Stimulated activated CD8-positive, alpha-beta memory T cell treated with anti-CD3 and anti-CD28 coated beads, Interleukin-12 subunit alpha, Interleukin-12 subunit beta, amount 100 ng/mL, for 1 hour (primary cell): ENCODE measurements at places on chromosomes 5 and 9.
A peak's percentile ranks its signal among the peaks of the same experiment; 100 is the strongest.

- no peak for DNase-seq
These were observed 644 bp downstream of the BRD3 start for GRCh38 chr9:134066913-134067851.

DNA sequence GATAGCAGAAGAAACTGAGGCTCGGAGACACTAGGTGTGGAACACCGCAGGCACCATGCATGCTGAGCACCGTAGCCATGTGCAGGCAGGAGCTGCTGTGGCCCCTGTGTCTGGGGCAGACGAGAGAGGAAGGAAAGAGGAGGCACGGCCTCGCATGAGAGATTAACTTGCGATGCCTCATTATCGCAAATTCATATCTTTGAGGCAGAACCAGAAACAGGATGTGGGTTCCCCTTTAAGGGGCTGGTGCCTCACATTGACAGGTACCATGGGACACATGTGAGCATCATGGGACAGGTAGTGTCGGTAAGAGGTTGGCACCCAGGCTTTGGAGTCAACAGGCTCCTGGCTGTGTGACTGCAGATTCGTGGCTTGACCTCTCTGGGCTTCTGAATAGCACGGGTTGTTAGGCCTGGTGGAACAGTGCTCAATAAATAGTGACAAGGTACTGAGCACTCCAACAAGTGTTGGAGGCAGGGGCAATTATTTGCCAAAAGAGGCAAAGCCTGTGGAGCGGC lies 40.8 kb downstream of the NAIF1 start:
- DNase-seq: peak; percentile 60

DNA sequence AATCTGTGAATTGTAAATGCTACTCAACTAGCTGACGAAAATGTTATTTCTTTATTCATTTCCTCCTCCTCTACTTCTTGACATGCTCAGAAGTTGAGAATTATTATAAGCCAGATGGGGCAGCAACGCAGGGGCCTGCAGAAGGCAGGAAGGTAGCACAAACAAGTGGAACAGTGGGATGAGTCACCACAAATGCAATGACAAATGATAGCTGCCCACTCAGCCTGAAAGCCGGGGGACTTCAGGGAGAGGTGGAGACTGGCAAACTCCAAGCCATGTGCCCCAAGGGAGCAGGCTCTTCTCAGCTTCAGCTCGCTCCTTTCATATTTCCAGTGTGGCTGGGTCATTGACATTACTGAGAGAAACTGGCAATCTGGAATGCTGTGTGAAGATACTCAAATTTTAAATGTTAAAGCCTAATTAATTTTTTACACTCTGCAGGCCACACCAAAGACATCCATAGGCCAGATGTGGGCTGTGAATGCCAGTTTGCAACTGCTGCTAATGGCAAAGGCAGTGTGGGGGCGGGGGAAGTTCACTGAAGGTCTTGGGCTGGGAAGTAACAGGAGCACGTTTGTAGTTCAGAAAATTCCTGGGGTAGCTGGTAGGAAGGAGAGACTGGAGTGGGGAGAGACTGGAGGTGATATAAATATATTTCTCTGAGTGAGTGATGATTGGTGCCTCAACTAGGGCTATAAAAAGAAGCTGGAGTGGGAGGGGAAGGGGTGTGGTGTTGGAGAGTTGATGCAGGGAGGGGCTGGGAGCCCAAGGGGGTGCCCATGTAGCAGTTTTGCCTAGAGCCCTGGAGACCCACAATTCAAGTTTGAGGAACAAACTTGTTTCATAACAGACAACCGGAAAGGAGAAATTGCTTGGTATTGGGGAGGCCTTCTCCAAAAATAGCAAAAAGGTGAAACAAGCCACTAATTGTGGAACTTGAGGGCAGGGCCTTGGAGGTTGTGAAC lies 20.8 kb upstream of the ADRB2 start:
- no peak for DNase-seq

GRCh38 chr5:123119334-123119986 lies 30.4 kb downstream of the PRDM6 start:
- no peak for DNase-seq

- DNase-seq: no peak
These were observed 102.1 kb downstream of the TMEM174 start for GRCh38 chr5:73274881-73275663.

- no peak for DNase-seq
These were observed 19.7 kb downstream of the NR5A1 start for GRCh38 chr9:124487260-124488182.

- DNase-seq: no peak
These were observed 1516.4 kb downstream of the EFNA5 start for GRCh38 chr5:106154280-106154716.

DNA sequence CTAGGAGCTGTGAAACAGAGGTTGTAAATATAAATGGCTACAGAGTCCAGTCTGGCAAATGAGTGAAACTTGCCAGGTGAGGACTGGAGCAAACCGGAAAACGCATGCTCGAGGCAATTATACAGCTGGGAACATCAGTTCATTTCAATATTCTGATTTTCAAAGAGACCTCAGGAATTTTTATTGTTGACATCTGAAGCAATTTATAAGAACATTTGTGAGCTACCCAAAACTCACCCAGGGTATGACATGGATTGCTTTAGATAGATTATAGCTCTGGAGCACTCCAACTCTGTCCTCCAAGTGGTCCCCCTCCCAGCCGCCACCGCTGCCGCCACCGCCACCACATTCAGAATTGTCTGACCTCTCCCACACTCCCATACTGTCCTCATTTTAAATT lies 84.6 kb upstream of the GRAMD2B start:
- DNase-seq: no peak

DNA sequence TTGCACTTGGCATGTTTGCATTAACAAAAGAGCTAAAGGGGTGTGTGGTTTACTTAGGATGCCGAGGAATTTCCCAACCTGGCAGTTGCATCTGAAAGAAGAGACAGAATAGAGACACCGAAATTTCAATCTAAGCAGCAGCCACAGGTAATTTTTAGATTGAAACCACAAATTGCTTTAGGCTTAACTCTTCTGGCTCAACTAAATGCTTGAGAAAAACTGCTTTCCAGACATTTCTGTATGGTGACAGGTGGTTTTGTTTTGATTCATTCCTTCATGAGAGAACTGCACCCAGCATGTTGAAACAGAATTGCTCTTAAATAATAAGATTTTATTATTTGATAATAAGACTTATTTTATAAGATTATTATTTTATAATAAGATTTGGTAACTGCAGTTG lies 21.5 kb downstream of the SECISBP2 start:
- DNase-seq: no peak

GRCh38 chr5:66426259-66427138 lies 169.7 kb upstream of the MAST4 start:
- no peak for DNase-seq

DNA sequence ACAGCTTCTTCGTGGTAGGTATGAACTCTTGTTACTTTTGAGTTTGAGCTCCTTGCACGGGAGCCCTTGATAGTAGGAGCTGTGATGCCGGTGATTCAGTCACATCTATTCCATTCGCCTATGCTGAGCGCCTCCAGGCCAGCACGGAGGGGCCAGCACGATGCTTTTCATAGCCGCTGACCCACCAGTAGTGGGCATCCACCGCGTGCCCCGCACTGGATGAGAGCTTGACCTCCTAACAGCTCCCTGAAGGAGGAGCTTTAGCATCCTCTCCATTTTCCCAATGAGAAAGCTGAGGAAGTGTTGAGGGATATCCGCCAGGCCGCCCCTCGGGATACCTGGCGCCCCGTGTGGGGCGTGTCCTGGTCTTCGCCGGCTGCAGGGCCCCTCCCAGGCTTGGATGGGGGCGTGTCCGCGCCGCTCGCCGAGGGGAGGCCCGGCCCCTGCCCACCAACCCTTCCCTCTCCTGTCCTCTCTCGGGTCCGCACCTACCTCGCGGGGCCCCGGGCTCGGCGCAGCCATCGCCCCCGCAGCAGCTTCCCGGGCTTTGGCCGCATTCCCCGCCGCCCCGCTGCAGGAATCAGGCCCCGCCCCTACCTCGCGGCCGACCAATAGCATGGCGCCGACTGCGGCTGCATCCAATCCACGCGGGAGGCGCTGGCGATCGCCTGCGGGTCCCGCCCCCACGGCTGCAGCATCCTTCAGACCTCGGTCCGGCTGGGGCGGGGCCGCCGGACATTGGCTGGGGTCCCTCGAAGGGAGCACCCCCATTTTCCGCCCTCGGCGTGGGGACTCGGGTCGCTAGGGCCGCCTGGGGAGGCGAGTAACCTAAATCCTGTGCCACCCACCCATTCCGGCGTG lies at the start of gene PIP5KL1:
PIP5KL1 (minus strand) TSS at position 547 of the 861 bp plus-strand sequence; CDS start at position 522, 25 bp downstream.
- peak; percentile 37 for DNase-seq

DNA sequence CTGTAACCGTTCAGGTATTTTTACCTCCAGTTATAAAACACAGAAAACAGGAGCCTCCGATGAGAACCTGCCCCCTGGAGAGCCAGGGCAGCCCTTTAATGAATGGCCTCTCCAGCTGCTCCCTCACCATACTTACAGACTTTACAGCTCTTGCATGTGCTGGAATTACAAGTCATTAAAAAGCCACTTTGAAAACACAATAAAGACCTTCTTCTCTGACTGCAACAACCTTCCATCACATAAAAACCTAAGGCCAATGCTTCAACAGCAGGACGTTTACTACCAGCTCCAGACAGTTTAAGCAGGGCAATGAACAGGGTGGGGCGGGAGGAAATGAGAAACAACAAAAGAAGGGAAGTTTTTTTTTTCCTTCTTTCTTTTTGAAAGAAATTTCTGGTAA lies 213.8 kb downstream of the MLLT3 start:
- no peak for DNase-seq
